ENCODE measurements at places on chromosomes 5 and 9.

DNA sequence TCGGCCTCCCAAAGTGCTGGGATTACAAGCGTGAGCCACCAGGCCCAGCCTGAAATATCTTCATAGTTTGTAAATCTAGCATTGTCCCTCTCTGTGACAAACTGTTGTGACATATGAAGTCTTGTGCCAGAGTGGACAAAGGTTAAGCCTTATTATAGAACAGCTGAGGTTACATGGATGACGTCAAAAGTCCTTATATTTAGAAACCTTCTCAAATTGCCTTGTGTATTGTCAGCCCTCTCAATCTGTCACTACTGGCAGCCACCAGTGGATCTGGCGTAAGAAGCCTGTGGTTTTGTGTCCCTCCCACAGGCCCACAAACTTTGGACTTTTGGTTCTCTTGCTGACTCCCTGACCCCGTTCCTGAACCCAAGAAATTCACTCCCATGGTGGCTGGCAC, 79.4 kb upstream of the CCDC112 start:
- no peak for DNase-seq

GRCh38 chr5:175377816-175378215, 66.2 kb downstream of the DRD1 start:
- DNase-seq: no peak

GRCh38 chr5:137215261-137215660, 283.9 kb downstream of the SPOCK1 start:
- no peak for DNase-seq

- no peak for DNase-seq
These were observed 28.1 kb downstream of the PLK2 start for GRCh38 chr5:58431832-58432231.

GRCh38 chr9:75707191-75707590, 183.3 kb upstream of the PCSK5 start:
- no peak for DNase-seq

- no peak for DNase-seq
These were observed 21.2 kb upstream of the UNC5A start for GRCh38 chr5:176788941-176789872.

DNA sequence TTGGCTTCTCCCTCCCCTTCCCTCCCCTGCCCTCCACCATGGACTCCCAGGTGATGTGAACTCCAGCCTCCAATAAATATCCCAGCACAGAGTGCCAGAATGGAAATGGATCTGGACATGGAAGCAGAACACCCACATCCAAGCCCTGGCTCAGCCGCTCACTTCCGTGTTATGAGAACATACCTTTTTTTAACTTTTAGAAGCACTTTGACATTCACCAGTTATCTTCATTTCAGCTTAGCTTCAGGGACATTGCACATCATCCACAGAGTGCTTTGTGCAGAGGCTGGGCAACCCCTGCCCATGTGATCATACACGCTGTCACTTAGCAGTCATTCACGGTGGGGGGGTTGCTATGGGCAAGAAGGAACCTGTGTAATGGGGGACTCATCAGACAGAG, 9.1 kb downstream of the AFAP1L1 start:
- no peak for DNase-seq

DNA sequence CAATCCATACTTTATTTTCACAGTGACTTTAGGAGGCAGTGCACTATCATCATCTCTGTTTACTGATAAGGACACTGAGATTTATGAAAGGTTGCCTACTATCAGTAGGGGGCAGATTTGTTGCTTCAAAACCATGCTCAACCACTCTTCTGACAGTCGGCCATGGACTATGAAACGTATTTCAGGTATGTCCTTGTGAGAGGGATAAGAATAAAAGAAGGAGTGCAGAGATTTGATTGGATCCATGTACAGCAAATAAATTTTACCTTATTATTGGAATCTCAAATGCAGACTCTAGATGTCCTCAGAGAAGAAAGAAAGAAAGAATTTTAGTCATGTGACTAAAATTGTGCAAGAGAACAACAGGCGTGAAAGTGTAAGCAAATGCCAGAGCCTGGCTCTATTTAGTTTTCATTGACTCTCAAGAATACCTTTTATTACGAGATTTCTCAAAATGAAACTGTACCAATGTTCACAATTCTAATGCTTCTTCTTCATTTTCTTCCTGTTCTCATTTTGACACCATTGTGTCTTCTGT, 296.6 kb upstream of the RASA1 start:
- DNase-seq: no peak

- no peak for DNase-seq
These were observed 299.8 kb downstream of the TLE1 start for GRCh38 chr9:81389569-81389993.

GRCh38 chr9:134320126-134320867, 6.0 kb upstream of the RXRA start:
- no peak for DNase-seq

DNA sequence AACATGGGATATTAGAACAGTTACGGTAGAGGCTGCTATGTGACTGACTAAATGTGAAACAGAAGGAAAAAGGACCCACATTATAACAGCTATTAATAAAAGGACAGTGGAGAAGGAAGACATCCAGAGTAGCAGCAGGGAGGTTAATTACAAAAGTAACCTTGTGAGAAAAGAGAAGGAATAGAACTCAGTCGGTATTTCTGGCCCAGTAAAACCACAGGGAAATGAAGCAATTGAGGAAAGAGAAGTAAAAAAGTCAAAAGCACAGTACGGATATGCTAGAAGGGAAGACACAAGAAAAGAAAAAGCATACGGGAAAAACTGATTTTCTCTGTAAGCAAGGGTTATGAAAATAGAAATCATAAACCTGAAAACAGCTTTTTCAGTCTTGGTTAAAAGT, 164.7 kb downstream of the RFX3 start:
- no peak for DNase-seq

DNA sequence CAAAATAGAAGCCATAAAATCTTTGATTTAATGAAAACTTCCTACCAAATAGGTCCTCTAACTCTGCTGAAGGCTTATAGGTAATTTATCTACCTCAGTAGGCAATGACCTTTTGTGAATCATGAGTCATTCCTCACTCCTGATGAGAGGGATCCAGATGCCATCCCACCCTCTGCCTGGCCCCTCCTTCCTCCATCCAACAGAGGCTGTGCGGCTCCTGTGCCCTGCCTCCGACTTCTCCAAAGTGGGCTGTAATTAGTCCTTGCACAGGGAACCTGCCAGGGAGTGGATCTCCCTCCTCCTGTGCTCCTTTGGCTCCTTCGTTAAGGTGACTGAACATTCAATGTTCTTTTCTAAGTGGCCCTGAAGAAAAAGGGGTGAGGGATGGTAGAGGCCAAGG, 213.9 kb upstream of the TBCA start:
- DNase-seq: no peak

- no peak for DNase-seq
These were observed 15.9 kb upstream of the PFDN1 start for GRCh38 chr5:140318792-140319191.

DNA sequence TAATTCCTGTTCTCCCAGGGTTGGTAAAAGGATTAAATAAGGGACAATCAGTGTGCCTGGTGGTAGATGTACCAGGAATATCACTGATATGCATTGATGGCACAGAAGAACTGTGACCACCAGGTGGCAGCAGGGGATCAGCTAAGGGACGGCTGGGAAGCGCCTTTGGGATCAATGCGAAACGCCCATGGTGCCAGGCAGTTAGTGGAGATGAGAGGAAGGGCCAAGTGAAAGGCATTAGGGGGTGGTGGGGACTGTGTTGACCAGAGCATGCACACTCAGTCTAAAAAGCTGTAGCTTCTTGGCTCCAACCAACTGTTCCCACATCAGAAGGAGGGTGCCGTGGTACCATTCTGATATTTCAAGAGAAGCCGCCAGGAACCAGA, 55.6 kb downstream of the ARHGEF37 start:
- no peak for DNase-seq

GRCh38 chr5:155264809-155265208, 251.3 kb downstream of the KIF4B start:
- no peak for DNase-seq

DNA sequence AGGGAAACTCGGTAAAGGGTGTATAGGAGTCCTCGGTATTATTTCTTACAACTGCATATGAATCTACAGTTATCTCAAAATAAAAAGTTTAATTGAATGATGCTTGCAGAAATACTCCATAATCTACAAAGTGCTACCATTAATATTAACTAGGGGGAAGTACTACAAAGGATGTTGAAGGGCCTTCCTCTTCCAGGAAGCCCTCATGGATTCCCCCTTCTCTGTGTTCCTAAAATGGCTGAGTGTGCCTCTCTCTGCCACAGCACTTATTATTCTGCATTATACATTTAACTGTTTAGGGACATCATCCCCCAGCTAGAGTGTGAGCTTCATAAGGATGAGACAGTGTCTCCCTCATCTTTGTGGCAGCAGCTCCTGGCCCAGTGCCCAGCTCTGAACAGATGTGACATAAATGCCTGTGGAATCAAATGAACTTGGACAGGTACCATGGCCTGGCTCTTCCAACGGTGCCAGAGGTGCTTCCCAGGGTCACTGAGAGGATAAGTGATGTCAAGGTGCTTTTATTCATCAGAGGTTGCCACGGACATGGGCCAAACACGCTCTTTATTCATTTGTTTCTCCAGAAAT, 99.5 kb downstream of the PAX5 start:
- no peak for DNase-seq

GRCh38 chr9:114804505-114804904, 1.3 kb downstream of the TNFSF15 start:
- DNase-seq: no peak

DNA sequence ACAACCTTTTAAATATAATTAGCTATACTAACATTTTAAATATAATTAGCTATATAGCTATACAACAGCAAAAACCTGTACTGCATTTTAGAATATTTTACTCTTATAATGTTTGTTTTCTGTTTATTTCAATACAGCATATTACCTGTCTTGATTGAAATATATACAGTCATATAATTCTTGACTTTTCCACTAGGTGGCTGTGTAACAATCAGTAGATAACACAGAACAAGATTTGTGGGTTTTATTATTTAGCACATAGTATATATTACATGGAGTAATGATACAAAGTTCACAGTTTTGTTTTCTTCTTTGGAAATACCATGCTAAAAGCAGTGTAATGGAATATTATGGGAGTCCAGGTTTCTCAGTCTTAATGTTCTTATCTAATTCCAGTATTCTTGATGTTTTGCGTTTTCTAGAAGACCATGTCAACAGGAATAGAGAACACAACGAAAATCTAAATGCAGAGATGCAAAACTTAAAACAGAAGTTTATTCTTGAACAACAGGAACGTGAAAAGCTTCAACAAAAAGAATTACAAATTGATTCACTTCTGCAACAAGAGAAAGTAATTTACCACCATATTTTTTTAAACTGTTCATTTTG, 13.3 kb downstream of the HMMR start:
- DNase-seq: no peak

DNA sequence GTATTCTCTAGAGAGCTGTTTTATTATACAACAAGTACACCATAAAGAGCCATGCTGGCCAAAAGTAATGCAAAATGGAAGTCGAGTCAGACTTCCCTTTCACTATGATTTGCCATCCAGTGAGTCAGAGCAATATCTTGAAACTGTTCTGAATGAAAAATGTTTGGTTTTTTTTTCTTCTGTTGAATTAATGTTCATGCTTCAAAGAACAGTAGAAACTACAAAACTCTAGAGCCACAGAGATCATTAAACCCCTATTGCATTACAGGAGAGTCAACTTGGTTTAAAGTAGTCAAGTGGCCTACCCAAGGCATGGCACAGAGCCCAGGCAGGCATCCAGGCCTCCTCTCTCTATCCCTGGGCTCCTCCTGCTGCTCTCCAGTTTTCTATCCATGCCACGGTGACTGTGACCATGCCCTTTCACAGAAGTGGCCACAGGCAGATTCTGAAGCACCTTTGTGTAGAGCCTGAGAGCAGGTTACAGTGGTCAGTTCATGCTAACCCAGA, 358.9 kb downstream of the DEPDC1B start:
- DNase-seq: no peak

GRCh38 chr9:110588296-110588695, 8.8 kb upstream of the SVEP1 start:
- DNase-seq: no peak

DNA sequence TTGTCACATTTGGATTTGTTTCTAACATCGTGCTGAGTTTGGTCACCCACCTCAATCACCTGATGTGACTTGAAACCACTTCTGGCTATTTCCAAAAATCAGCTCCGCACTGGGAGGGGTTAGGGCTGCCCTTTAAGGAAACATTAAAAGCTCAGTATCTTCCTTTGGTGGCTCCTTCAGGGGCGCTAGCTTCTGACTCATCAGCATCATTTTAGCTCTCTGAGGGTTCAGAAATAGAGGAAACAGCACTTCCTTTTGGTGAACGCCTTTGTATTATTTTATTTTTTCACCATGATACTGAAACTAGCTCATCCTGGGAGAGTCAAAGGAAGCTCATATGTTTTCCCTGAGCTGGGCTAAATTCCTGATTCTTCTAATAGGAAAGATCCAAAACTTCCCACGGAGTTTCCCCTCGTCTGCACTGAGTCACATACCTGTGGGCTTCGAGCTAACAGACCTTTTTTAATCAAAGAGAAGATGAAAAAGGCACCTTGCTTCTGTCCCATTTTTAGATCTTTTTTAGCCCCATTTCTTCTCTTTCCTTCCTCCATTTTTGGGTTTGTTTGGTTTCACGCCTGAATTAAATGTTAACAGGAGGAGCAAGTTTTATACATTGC, 48.2 kb downstream of the ROPN1L start:
- DNase-seq: no peak

GRCh38 chr9:127875306-127875966, 2.0 kb downstream of the AK1 start:
- DNase-seq: no peak

GRCh38 chr9:38343552-38343951, 49.0 kb upstream of the ALDH1B1 start:
- no peak for DNase-seq

DNA sequence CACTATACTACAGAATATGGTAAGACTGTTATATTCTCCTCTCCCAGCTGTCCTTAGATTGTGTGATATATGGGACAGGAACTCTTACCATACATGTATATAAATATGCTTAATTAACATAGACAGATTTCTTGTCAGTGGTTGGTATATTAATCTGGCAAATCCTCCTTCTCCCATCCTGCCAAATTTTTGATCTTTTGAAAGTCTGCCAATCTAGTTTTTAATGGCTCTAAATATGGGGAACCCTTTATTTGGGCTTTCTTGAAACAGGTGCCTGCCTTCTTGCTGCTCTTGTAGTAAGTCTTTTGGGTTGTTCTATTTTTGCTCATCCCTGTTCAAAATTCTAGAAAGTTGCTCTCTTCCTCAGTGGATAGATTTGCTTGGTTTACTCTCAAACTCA, 63.5 kb downstream of the SPATA31D1 start:
- no peak for DNase-seq

GRCh38 chr5:178869577-178869976, 9.8 kb downstream of the ZNF354B start:
- DNase-seq: no peak
